Stimulated activated CD8-positive, alpha-beta memory T cell treated with anti-CD3 and anti-CD28 coated beads, Interleukin-4, amount 100 ng/mL, for 1 hour (primary cell): ENCODE measurements at places on chromosomes 5 and 9.

DNA sequence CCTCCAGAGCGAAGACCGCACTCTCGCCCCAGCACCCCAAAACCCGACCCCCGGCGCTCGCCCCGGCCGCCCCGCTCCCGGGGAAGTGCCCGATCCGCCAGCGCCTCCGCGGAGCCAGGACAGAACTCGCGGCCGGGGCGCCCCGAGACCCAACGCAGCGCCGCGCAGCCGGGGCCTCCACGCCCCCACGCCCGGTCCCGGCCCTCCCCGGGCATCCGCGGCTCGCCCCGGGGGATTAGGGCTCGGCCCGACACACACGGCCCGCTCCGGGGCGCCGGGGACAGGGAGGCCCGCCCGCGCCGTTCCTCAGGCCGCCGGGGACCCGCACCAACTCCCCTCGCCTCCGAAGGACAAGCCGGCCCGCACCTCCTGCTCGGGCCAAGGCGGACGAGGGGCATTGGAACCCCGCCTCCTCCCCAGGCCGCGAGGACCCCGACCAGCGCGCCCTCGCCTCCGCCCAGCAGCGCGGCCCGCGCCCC, 544 bp downstream of the FNBP1 start:
- no peak for DNase-seq

DNA sequence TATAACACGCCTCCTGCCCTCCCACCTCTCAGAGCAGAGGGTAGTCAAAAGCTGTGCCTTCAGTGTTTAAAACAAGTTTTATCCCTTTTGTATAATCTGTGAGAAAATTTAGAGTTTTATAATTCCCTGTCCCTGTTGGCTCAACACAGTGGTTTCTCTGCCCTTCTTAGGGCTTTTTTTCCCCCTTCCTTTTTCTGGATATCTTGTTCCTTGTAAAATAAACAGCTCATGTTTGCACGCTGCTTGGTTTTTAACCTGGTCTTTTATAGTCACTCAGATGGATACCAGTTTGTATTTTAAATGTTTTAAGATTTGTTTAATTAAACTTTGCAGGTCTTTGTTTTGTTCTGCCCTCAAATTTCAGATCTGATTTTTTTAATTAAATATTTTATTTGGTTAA, 26.7 kb downstream of the OCLN start:
- no peak for DNase-seq

DNA sequence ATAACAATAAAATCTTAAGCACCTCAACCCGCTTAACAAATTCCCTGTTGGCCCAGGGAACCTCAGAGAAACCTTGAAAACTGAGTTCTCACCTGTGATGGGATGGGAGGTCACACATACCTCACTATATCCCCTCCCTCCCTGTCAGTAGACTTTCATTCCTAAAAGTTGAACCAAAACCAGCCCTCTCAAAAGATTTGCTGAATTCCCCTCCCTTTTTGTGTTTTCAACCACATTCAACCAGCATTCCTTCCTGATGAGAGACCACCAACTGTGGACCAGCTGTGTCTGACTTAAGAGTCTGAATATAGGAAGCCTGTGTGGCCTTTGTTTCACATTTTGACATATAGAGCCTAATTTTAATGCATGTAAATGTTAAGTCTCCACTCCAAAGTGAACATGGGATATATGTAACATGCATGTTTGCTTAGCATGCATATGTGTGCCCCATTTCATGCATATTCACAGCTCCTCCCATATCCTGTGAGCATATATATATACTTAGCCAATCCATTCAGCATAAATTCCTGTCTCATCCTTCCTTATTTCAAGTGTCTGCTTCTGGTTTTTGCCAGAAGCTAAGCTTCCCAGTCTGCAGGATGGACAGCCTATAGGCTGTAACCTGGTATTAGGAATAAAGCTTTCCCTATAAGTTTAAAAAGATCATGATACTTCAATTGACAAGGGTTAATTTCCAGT, 604.6 kb downstream of the PTPRD start:
- no peak for DNase-seq

DNA sequence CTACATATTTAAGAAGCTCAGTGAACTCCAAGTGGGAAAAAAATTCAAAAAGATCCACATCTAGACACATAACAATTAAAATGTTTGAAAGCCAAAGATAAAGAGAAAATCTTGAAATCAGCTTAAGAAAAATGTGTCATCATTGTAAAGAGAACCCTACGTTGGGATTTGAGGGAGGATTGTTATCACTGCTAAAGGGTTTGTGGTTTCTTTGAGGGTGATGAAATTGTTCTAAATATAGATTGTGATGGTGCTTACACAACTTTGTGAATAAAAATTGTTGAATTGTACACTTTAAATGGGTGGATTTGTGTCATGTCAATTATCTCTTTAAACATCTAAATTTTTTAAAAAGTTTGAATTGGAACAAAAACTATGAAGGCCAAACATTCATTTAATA, 92.2 kb upstream of the ADAMTS19 start:
- DNase-seq = no peak

DNA sequence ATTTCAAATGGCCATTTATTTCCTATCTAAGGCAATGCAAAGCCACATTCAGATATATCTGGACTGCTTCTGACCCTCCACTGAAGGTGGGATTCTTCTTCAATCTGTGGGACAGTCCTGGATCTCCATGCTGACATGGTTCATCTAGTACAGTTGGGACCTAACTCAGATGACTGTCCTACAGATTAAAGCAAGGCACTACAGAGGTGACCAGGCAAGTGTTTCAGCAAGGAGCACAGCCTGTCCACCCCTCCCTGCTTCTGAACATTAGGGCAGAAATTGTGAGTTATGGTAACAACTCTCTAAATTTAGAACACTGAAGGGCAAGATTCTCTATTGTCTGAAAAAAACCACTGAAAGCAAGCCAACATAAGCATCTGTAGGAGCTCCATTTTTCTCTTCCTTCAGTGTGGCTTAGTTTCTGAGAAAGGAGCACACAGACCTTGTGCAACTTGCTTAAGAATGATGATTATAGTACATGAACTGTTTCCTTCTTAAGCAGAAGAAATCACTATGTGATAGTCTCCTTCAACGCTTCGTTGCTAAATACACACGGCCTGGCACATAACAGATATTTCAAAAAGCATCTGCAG, 62.9 kb upstream of the BARX1 start:
- no peak for DNase-seq

GRCh38 chr5:52844885-52845284, 57.2 kb downstream of the ITGA1 start:
- no peak for DNase-seq

DNA sequence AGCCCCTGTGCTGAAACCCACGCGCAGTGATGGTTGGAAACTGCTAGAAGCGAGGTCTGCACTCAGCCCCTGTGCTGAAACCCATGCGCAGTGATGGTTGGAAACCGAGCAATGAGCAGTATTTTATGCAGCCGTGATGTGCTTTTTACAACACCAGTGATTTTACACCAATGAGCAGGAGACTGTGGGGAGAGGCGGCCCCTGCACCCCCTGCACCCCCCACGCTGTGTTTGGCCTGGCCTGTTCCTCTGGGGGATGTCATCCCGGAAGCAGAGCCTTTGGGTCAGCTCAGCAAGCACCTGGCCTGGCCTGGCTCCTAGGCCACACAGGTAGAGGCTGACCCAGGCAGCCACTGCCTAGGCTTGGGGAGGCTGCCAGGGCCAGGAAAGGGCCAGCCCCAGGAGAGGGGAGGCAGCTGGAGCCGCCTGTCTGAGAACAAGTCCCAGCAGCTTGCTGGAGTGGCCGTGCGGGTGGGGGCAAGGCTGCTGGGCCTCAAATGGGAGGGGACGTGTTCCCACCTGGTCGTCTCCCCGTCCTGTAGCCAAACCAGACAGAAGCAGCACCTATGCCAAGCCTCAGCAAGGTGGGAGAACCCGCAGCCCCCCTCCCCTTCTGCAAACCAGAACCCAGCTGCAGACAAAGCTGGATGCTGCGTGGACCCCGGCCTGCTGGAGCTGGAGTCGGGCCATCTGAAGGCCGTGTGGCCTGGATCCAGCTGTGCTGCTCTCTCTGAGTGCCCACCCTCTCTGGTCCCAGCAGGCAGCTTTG, 46.8 kb downstream of the DBH start:
- DNase-seq = no peak

DNA sequence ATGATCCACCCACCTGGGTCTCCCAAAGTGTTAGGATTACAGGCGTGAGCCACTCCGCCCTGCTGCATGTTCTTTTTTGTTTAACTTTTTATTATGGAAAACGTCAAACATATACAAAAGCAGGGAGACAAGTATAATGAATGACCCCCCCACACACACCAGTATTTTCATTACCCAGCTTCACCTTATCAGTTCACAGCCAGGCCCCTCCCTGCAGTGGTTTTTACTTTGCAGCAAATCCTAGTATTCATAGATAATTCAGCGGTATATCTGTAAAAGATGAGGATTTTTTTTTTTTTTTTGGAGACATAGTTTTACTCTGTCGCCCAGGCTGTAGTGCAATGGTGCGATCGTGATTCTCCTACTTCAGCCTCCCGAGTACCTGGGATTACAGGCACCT, 2.3 kb downstream of the POMT1 start:
- DNase-seq = no peak

DNA sequence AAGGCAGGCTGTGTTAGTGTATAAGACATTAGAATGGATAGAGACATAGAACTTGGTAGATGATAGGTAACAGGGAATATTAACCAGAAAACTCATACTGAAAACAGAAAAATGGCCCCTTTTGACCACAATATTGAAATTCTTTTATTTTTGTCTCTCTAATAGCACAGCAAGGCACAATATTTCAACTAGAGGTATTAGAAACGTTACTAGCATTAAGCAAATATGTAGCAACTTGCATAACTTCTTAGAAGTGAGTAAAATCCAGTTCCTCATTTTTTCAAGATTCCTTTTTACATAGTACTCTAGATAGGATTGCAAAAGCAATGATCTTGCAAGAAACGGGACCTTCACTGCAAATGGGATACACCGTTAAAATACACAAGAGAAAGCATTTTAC, 102.7 kb upstream of the VCAN start:
- DNase-seq = no peak

GRCh38 chr5:156411-157072, 34.8 kb upstream of the LRRC14B start:
- DNase-seq = no peak

DNA sequence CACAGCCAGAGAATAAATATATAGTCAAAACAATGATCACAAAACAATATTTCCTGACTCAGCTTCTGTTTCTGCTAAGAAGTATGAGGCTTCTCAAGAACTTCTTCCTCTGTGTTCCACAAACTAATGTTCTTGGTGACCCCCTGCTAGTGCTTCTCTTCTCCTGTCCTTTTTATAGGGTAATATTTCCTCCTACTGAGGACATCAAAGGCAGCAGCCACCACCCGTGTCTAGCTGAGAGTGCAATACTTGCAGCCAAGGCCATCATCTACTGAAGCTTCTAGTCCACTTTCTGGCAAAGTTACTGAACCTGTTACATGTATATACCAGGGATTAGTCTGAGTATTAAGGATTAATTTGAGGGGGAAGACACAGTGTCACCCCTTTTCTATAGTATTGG, 83.7 kb upstream of the SLC12A2 start:
- no peak for DNase-seq

DNA sequence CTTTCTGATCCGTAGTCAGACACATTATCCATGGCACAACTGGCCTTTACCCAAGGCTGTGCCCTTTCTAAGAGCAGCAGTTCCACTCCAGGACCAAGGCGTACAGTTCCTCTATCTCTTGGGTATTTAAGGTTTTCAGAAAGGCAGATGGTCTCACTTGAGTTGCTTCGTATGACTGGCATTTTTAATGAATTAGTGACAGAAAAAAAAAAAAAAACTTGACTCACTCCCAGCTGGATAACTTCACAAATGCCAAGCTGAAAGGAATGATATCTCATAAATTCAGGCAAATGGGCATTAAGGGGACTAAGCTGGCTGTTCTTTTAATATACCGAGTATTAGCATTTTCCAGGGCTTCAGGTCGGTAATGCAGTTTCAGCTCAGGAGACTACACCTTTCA, 60.7 kb downstream of the SLC24A2 start:
- DNase-seq = no peak

GRCh38 chr9:126146254-126147145, 180.1 kb upstream of the MVB12B start:
- no peak for DNase-seq

DNA sequence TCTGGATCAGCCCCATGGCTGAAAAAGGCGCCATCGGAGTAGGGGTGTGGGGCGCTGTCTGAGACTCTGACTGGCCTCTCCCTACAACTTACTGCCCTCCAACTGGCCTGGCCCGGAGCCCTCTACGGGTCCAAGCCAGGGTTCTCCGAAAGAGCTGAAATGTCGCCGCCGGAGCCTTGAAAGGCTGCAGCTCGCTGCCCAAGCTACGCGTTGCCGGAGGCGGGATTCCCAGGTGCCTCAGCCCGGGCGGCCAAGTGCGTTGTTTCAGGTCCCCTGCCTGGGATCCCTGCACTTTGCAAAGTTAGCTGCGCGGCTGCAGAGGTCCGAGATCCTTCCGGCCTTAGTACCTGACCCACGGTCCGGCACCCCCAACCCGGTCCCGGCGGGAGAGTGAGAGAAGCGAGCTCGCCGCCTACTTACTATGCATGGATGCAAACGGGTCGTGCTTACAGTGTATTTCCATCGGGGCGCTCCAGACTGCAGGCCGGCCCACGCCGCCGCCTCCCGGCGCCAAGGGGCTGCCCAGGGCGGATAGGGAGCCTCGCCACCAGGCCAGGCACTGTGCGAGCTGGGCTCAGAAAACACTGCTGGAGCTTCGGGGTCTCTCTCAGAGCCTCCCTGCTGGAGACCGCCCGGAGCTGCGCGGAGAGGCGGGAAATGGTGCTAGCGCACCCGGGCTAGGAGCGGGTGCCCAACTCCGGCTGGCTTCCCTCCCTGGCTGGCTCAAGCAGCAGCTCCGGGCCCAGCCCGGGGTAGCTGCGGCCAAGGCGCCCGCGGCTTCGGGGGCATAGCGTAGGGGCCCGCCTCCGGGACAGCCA, 7.7 kb downstream of the PAX5 start:
- no peak for DNase-seq

DNA sequence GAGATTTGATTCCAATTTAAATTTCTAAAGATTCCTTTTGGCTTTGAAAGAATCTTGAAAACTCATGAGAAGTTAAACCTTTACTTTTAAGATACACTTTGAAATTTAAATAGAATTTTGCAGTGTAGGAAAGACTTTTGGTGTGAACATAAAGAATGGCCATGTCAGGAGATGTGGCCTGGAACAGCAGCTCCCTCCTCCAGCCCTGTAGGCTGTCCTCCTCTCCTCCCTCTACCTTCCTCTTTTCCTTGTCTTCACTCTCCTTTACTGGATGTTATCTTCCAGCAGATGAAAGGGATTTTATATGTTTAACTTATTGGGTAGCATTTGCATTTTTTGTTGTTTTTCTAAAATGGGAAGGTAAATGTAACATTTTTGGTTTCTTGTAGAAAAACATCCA, 18.9 kb downstream of the ASPN start:
- no peak for DNase-seq

DNA sequence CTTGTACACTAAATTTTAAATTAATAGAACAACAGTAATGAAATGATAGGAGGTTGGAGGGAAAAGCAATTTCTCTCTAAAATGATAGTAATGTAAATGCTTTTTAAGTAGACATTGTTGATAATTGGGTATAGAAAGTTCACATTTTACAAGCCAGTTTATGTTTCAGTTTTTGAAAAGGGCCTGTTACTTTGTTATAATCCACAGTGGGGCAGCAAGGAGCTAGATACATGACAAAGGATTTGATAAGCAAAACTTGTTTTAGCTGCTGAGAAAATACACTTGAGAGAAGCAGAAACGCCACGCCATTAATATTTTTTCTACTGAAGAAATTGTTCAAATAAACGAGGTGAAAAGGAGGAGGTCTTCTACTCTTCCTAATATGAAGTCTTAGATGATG, 30.2 kb downstream of the SREK1 start:
- no peak for DNase-seq

GRCh38 chr9:137670391-137671195, 51.8 kb downstream of the EHMT1 start:
- DNase-seq = no peak
